ENCODE measurements at places on chromosomes 13 and 19.
A peak's percentile ranks its signal among the peaks of the same experiment; 100 is the strongest.

- no peak for DNase-seq
Observed at GRCh38 chr19:23345838-23346237, 49.4 kb downstream of the ZNF91 start.

DNA sequence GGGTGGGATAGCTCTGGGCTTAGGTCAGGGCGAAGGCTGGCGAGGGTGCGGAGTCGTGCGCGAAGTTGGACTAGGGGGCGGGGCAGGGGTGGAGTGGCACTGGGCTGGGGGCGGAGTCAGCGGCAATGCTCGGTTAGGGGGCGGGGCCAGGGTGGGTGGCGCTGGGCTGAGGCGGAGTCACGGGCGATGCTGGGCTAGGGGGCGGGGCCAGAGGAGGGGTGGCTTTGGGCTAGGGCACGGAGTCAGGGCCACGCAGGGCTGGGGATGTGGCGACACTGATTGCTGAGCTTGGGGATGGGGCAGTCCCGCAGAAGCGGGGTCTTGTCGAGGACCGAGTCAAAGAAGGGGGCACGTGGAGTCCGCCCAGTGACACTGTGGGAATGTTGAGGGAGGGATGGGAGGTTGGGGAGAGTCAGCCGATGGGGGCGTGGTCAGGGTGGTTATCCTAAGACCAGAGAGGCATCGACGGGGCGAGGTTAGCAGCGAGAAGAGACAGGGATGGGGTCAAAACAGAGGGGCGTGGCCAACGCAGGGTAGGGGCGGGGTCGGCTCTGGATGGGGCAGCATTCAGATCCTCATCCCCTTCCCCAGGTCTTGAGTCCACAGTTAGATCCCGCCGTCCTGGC lies 8.7 kb downstream of the HOMER3 start:
- peak; percentile 89 for DNase-seq

- no peak for DNase-seq
Observed at GRCh38 chr19:56423276-56423984, 19.3 kb downstream of the ZNF583 start.

DNA sequence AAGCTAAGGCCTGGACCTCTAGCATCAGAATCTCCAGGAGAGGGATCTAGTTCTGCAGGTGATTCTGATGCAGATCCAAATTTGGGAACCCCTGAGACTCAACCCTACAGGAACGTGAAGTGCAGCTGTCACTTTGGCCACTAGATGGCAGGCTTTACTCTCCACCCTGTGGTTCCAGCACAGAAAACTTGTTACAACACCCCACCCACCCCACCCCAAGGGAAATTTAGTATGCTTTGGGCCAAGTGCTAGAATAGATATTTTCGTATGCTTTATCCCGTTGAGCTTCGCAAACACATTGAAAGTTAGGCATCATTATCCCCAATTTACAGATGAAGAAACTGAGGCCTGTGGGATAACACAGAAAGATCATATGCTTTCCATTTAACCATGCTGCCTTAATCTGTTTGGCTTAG lies 232.0 kb downstream of the B3GLCT start:
- peak; percentile 9 for DNase-seq

DNA sequence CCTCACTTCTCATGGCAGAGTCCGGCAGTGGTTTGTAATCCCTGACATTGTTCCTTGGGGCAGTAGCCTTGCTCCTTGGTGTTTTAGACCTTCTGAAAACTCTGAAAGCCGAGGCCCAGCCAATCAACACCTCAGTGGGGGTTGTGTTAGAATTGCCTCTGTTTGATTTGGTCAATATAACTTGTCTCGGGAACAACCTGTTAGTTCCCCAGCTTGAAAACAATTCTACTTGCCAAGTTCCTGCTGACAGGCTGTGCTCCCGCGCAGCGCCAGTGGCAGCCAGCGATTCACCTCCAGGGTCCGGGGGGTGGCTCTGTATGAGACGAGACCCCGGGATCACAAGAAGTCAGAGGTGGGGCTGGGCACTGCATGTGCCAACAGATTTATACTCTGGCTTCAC lies 81.4 kb upstream of the MEDAG start:
- no peak for DNase-seq

DNA sequence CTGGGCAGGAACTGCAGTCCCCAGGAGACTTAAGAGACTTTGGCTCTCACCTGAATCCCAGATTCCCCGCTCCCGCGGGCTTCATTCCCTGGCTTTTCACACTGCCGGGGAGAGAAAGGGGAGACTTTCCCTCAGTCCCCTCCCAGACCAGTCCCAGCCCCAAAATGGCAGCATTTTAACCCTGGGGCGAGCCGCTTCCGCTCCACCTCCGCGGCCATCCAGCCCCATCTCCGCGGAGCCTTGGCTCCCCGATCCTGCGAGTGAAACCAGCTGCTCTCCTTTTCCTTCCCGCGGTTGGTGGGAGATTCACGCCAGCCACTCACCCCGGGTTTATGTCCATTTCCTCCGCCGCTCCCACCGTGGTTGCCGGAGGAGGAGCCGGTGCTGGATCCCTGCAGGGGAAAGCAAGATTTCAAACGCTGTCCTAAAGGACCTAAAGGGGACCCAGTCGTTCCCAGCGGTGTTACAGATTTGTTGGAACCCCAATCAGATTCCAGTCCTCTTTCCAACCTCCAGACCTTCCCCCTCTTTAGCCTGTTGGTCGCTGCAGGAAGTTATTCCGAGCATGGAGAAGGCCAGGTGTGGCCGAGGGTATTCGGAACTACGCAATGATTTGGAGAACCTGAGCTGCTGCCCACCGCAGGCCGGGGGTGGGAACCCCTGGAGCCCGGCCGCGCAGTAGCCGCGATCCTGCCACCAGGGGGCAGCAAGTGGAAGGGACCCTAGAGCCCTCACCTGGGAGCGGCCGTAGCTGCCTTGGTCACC lies 3.4 kb downstream of the DMKN start:
- peak; percentile 94 for DNase-seq

- DNase-seq: no peak
Observed at GRCh38 chr13:97327506-97328221, 105.5 kb downstream of the MBNL2 start.

DNA sequence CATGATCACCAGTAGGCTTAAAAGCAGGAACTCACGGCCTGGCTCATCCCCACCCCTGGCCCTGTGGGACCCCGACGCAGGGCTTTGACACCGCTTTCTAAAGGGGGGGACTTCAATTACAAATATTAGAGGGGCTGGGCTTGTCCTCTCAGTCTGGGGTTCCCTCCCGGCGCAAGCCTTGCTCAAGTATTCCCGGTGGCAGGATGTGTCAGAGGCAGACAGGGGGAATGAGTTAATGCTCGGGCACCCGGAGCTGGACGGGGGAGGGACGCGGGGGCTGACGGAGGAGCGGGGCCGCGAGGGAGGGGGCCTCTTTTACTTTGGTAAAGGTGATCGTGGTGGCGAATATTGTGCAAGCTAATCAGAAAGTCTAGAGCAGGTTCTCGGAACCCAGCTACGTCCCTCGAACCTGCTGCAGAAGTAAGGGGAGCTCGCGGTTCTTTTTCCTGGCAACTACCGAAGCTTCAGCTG lies 1.1 kb downstream of the FGF14 start:
- DNase-seq: no peak

GRCh38 chr19:13823256-13823655 lies 28.0 kb downstream of the ZSWIM4 start:
- DNase-seq: no peak

All from GM12892 (cell line).